ENCODE measurements at places on chromosomes 4 and X.

- no peak for DNase-seq
Observed at GRCh38 chr4:7771541-7772507, 167.8 kb downstream of the AFAP1 start.

DNA sequence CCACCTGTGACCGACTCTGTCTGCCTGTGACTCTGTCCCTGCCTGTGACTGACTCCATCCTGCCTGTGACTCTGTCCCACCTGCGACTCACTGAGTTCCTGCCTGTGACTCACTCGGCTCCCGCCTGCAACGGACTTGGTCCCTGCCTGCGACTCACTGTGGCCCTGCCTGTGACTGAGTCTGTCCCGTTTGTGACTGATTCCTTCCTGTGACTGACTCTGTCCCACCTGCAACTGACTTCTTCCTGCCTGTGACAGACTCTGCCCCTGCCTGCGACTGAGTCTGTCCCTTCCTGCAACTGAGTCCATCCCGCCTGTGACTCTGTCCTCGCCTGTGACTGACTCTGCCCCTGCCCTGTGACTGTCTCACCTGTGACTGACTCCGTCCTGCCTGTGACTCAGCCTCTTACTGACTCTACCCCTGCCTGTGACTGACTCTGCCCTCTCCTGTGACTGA lies 9.6 kb upstream of the UVSSA start:
- no peak for DNase-seq

DNA sequence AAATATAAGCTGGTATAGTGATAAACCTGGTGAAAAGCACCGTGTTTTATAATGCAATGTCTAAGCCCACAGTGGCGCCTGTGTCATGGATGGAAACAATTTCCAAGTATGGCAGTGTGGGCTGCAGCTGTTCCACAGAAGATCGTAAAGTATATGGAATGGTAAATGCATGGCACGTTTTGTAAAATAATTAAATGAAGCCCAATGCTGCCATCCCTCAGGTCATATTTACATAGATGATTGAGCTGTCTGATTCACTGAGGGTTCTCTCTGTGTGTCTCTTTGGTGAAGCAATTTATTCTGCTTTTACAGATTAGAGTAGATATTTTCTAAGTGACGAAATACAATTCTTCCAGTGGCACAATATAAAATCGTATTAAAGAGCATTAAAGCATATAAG lies 164.8 kb downstream of the ASMT start:
- no peak for DNase-seq

DNA sequence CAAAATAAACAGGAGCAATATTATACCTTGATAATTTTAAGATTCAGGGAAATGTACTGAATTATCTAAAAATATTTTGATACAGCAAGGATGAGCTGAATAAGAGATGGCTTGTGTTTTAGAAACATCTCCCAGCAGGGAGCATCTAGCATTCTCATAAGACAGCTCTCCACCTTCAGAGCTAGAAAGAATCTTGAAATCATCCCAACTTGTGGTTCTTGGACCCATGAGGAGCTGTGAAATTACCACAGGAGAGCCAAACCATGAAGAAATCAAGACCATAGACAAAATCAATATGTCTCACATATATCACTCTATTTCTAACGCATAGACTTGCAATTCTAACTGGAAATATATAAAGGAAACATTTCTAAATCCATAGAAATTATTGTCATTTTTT lies 210.6 kb upstream of the DKK2 start:
- no peak for DNase-seq

GRCh38 chr4:1964443-1964842 lies 44.3 kb downstream of the NELFA start:
- DNase-seq = no peak

GRCh38 chr4:121551271-121551670 lies 145.5 kb downstream of the ANXA5 start:
- DNase-seq = no peak

DNA sequence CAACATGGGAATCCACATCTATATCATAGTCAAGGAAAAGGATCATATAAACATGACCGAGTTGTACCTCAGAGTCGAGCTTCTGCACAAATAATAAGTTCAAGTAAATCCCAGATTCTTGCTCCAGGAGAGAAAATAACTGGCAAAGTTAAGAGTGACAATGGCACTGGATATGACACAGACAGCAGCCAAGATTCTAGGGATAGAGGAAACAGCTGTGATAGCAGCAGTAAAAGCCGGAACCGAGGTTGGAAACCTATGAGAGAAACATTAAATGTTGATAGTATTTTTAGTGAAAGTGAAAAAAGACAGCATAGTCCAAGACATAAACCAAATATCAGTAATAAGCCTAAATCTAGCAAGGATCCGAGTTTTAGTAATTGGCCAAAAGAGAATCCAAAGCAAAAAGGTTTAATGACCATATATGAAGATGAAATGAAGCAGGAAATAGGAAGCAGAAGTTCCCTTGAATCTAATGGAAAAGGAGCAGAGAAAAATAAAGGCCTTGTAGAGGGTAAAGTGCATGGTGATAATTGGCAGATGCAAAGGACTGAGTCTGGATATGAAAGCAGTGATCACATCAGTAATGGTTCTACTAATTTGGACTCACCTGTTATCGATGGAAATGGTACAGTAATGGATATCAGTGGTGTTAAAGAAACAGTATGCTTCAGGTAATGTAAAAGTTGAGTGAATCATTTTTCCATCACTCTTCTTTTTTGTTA lies 50.4 kb downstream of the FABP2 start:
- no peak for DNase-seq
